ENCODE measurements at places on chromosomes 6 and 20.

- no peaks in the 10 kb centered on the region for H3K27me3 ChIP-seq
- no peak overlapping the region for H3K4me3 ChIP-seq
- H3K4me1 ChIP-seq, result no peaks in the 10 kb centered on the region
- DNase-seq, result no peak
These were observed 228.7 kb downstream of the KHDRBS2 start for GRCh38 chr6:62057300-62057699.

DNA sequence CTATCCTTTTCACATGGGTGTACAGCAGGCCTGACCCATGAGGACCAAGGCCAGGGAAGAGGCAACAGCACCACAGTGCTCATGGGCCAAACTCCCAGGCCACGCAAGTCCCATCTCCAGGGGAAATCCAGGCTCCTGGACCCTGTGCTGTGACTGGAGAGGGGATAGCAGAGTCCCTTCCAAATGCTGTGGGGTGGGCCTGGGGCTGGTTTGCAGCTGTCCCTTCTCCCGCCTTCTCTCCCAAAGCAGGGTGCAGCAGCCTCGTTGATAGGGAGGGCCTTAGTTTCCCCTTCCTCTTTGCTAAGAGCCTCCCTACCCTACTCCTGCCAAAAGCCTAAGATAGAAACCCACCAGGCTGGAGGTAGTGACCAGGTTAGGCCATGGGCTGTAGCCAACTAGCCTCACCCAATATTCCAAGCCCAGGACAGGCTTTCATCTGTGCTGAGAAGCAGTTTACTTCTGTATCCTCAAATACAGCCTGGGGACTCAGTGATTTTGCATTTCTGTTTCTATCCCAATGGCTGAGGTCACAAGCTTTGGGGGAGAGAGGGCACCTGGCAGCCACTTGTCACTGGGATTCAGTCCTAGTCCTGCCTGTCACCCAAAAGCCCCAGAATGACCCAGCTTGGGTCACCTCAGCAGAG lies 1.4 kb downstream of the CTSZ start:
- no peak for DNase-seq
- peaks cover 14% of the 10 kb centered on the region for H3K4me1 ChIP-seq
- no peak overlapping the region for H3K27ac ChIP-seq
- no peaks in the 10 kb centered on the region for H3K27me3 ChIP-seq
- peaks cover 5% of the 10 kb centered on the region for H3K36me3 ChIP-seq

DNA sequence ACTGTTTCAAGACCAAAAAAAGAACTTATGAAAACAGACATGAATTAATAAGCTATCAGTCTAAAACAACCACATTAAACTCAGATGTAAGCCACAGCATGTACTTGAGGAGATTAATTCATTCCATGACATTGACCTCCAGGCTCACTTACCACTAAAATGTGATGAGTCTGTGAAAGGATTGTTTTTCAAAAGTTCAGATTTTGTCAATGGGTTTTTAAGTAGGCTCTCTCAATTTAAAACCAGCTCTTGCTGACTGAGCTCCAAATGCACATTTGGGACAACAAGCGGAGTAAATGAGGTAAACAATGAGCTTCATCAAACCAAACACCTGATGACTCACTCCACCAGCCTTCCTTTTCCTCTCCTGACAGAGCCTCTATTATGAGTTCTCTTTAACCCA lies 197.0 kb downstream of the SIM1 start:
- H3K27ac ChIP-seq, result no peak overlapping the region
- H3K36me3 ChIP-seq, result no peaks in the 10 kb centered on the region
- H3K27me3 ChIP-seq, result no peaks in the 10 kb centered on the region
- no peak overlapping the region for H3K4me3 ChIP-seq
- DNase-seq, result peak; percentile 28

DNA sequence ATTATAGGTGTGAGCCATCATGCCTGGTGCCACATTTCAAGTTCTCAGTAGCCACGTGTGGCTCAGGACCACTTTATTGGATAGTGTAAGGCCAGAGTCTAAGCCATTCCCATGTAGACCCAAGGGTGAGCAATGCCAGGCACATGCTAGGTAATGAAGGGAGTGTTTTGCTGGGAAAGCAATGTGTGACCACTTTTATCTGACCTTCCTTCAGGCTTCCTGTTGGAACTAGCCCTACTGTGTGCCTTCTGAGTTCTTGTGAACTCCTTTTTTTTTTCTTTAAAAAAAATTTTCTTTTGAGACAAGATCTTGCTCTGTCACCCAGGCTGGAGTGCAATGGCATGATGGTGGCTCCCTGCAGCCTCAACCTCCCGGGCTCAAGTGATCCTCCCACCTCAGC lies 33.3 kb downstream of the ZNF341 start:
- DNase-seq, result no peak
- H3K27me3 ChIP-seq, result no peaks in the 10 kb centered on the region
- H3K36me3 ChIP-seq, result peaks cover 10% of the 10 kb centered on the region
- no peak overlapping the region for H3K27ac ChIP-seq

GRCh38 chr20:63484236-63484635 lies 11.8 kb upstream of the KCNQ2 start:
- no peak for DNase-seq
- peaks cover 48% of the 10 kb centered on the region for H3K27me3 ChIP-seq
- H3K27ac ChIP-seq, result no peak overlapping the region

GRCh38 chr6:15602154-15602553 lies 60.7 kb downstream of the DTNBP1 start:
- no peaks in the 10 kb centered on the region for H3K36me3 ChIP-seq
- DNase-seq, result no peak
- H3K27me3 ChIP-seq, result no peaks in the 10 kb centered on the region
- no peak overlapping the region for H3K4me3 ChIP-seq
- no peaks in the 10 kb centered on the region for H3K4me1 ChIP-seq

GRCh38 chr6:125742464-125743120 lies 6.8 kb upstream of the HEY2 start:
- DNase-seq, result no peak
- peaks cover 2% of the 10 kb centered on the region for H3K4me1 ChIP-seq
- no peak overlapping the region for H3K27ac ChIP-seq
- no peak overlapping the region for H3K4me3 ChIP-seq

GRCh38 chr20:62025394-62025793 lies 40.3 kb downstream of the TAF4 start:
- H3K36me3 ChIP-seq, result no peaks in the 10 kb centered on the region
- no peak overlapping the region for H3K4me3 ChIP-seq
- H3K27ac ChIP-seq, result no peak overlapping the region
- H3K4me1 ChIP-seq, result peaks cover 6% of the 10 kb centered on the region
- no peak for DNase-seq
- H3K27me3 ChIP-seq, result no peaks in the 10 kb centered on the region

GRCh38 chr6:147077251-147077650 lies 127.0 kb upstream of the STXBP5 start:
- H3K4me3 ChIP-seq, result no peak overlapping the region
- H3K27me3 ChIP-seq, result no peaks in the 10 kb centered on the region
- no peaks in the 10 kb centered on the region for H3K36me3 ChIP-seq
- no peak overlapping the region for H3K27ac ChIP-seq
- no peak for DNase-seq

DNA sequence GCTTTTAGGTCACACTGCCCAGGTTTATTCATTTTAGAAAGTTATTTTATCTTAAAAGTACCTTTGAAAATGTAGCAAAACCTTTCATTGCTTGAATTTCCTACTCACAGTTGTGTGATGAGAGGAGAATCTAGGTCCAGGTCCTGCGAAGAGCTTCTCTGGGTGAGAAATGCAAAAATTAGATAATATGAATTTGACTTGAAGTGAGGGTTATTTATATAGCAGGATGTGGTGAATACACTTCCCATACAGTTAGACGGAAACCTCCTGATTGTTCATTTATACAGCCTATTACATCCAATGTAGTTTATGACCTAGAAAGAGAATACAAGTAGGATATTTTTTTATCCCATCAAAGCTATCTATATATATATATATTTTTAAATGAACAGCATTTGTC lies 30.5 kb downstream of the CDKAL1 start:
- no peaks in the 10 kb centered on the region for H3K27me3 ChIP-seq
- peak; percentile 6 for DNase-seq
- H3K27ac ChIP-seq, result no peak overlapping the region

DNA sequence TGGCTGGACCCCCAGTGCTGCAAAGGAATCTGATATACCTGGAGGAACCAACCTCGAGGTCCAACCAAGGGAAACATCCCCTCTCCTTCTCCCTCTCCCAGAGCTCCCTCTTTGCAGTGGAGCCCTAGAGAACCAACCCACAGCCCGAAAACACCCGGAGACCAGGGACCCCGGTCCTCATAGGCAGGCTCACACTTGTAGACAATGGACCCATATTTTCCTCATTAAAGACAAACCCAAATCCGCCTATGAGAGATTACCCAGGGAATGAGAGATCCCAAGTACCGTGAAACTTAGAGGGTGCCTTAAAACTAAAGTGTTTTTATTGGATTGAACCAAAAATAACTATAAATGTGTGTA lies 9.6 kb upstream of the FOXF2 start:
- 0 out of 2 replicates have a peak, but pooled peaks cover 2% of the 10 kb centered on the region for H3K4me1 ChIP-seq
- H3K36me3 ChIP-seq, result no peaks in the 10 kb centered on the region
- H3K27ac ChIP-seq, result no peak overlapping the region

GRCh38 chr20:17651129-17651759 lies 30.8 kb downstream of the RRBP1 start:
- no peak overlapping the region for H3K4me3 ChIP-seq
- no peaks in the 10 kb centered on the region for H3K27me3 ChIP-seq
- peaks cover 52% of the 10 kb centered on the region for H3K36me3 ChIP-seq
- H3K4me1 ChIP-seq, result peaks cover 49% of the 10 kb centered on the region
- H3K27ac ChIP-seq, result no peak overlapping the region
- peak; percentile 59 for DNase-seq

- no peak overlapping the region for H3K4me3 ChIP-seq
- DNase-seq, result peak; percentile 49
- peaks cover 10% of the 10 kb centered on the region for H3K4me1 ChIP-seq
These were observed 306.7 kb downstream of the CDH4 start for GRCh38 chr20:61558726-61559125.

GRCh38 chr20:13147971-13148370 lies 73.1 kb upstream of the ISM1 start:
- H3K36me3 ChIP-seq, result no peaks in the 10 kb centered on the region
- no peak for DNase-seq
- no peaks in the 10 kb centered on the region for H3K27me3 ChIP-seq
- no peaks in the 10 kb centered on the region for H3K4me1 ChIP-seq
- no peak overlapping the region for H3K4me3 ChIP-seq
- no peak overlapping the region for H3K27ac ChIP-seq

DNA sequence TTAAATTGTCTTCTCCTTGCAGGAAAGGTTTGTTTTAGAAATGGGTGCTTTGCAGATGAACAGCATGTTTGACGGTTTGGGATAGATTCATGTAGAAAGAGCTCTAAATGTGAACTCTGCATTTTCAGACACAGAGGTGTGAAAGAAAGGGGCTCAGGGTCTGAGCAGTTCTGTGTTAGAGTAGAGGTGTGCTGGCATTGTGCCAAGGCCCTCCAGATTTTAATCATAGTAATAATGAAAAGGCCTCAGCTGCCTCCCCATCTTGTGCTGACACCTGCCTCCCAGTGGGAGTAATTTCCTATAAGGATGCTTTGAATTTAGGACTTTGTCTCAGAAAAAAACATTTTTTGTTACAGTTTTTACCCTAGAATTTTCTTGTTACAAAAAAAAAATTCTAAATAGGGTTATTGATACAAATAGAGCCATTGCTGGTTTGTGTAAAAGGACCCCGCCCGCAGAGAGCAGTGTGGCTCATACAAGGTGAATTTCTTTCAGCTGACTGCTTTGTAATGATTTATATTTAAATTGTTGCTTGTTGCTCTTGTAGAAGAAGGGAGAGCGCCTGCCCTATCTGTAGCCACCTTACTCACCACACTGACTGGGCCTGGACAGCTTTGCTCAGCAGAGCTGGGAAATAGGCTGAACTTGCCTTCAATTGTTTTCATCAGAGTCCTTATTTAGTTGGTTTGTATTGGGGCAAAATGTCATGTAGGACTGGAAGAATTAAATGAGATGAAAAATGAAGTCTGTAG lies 294.5 kb downstream of the ZFAND3 start:
- H3K27me3 ChIP-seq, result no peaks in the 10 kb centered on the region
- H3K4me3 ChIP-seq, result no peak overlapping the region
- peaks cover 13% of the 10 kb centered on the region for H3K4me1 ChIP-seq
- DNase-seq, result peak; percentile 31
- peaks cover 10% of the 10 kb centered on the region for H3K36me3 ChIP-seq
- no peak overlapping the region for H3K27ac ChIP-seq

- H3K36me3 ChIP-seq, result no peaks in the 10 kb centered on the region
- no peak overlapping the region for H3K4me3 ChIP-seq
- H3K27ac ChIP-seq, result no peak overlapping the region
- H3K27me3 ChIP-seq, result no peaks in the 10 kb centered on the region
- no peak for DNase-seq
These were observed 100.9 kb downstream of the TMEM242 start for GRCh38 chr6:157222201-157222981.

DNA sequence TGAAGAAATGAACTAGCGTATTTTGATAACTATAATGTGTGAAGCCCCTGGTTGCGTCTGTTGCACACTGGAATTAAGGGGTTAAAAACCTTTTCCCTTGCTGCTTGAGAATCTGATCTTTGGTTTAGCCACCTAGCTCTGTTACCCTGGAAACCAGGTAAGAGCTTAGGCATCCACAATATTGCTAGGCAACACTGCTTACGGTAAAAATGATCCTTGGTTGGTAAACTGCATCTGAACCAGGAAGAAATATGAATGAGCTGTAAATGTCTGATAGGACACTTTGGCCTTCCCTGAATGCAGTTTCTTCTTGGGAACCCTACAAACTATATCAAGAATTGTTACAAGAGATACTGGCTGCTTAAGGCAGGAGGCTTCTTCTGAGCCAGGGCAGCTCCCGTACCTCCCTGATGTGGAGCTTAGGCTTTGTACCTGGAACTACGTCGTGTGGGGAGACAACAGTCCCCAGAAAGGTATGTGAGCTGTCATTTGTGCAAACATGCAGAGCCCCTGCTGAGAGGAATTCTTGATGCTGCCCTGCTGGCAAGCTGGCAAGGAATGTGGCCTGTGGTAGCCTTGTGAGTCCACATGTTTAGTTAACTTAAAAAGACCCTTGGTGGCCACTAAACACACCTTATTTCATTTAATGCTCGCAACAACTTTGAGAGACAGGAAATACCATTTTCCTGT lies 18.4 kb downstream of the UBE3D start:
- DNase-seq, result no peak
- H3K27me3 ChIP-seq, result no peaks in the 10 kb centered on the region
- no peak overlapping the region for H3K27ac ChIP-seq
- no peak overlapping the region for H3K4me3 ChIP-seq
- peaks cover 2% of the 10 kb centered on the region for H3K36me3 ChIP-seq

- no peak overlapping the region for H3K4me3 ChIP-seq
- H3K27me3 ChIP-seq, result no peaks in the 10 kb centered on the region
- H3K36me3 ChIP-seq, result no peaks in the 10 kb centered on the region
- H3K4me1 ChIP-seq, result no peaks in the 10 kb centered on the region
These were observed 164.5 kb downstream of the UNC5CL start for GRCh38 chr6:40874495-40874894.

- no peak for DNase-seq
- H3K27me3 ChIP-seq, result no peaks in the 10 kb centered on the region
- H3K4me3 ChIP-seq, result no peak overlapping the region
- H3K36me3 ChIP-seq, result no peaks in the 10 kb centered on the region
- no peak overlapping the region for H3K27ac ChIP-seq
- 0 out of 2 replicates have a peak, but pooled peaks cover 2% of the 10 kb centered on the region for H3K4me1 ChIP-seq
These were observed 3.7 kb downstream of the TPD52L1 start for GRCh38 chr6:125157280-125157679.

Data from IMR-90 (cell line).